Activated B cell treated with CpG ODN at 0.5 μM for 24 hours (primary cell): ENCODE measurements at places on chromosomes 6 and 20.

DNA sequence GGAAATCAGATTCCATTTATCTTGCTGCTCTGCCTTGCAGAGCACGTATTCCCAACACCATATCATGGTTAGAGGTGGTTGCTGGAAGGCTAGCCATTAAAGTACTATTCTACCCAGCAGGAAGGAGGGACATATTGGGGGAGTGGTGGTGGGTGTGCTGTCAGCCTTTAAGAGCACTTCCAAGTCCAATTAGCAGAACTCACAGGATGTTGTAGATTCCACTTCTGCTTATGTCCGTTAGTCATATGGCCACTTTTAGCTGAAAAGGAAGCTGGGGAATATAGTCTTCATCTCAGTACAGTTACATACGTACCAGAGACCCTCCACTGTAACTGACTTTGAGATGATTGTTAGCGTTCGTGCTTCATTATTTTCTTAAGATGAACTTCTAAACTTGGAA is 94.4 kb downstream of the SAMD3 start:
- no peak for DNase-seq

DNA sequence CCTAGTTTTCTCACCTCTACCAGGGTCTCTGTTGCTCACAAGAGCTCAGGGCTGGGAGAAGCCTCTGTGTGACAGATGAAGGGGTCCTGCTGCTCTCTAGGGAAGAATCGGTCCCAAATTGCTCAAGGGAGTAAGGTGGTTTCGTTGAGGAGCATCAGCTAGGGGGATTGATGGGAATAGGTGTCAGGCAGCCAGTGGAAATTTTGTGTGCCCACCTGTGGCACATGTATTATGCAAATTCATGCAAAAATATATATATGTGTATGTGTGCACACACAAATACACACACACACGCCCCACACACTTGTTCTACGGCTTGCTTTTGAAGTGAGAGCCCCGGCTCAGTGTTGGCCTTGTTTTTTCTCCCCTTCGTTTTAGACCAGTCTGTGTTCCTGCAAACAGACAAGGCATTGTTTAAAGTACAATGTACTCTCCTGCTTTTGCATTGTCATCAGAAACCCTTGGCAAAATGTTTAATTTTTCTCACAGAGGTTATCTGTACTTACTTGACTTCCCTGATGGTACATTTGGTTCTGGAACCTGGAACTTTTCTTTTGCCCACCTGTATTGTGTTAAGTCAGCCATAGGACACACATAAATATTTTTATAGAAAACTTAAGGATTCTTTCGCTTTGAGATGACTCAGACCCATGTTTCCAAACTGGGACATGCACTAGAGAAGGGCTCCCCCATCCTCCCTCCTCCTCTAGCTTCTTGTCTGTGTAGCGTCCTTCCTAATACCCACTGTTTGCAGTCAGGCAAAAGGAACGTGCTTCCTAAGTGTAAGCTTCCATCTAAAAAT is 26.7 kb downstream of the FOXO3 start:
- no peak for DNase-seq

GRCh38 chr6:87702589-87702945 is 534 bp upstream of the AKIRIN2 start:
- no peak for DNase-seq

- no peak for DNase-seq
Observed at GRCh38 chr6:111623046-111623718, 17.5 kb upstream of the TRAF3IP2 start.

DNA sequence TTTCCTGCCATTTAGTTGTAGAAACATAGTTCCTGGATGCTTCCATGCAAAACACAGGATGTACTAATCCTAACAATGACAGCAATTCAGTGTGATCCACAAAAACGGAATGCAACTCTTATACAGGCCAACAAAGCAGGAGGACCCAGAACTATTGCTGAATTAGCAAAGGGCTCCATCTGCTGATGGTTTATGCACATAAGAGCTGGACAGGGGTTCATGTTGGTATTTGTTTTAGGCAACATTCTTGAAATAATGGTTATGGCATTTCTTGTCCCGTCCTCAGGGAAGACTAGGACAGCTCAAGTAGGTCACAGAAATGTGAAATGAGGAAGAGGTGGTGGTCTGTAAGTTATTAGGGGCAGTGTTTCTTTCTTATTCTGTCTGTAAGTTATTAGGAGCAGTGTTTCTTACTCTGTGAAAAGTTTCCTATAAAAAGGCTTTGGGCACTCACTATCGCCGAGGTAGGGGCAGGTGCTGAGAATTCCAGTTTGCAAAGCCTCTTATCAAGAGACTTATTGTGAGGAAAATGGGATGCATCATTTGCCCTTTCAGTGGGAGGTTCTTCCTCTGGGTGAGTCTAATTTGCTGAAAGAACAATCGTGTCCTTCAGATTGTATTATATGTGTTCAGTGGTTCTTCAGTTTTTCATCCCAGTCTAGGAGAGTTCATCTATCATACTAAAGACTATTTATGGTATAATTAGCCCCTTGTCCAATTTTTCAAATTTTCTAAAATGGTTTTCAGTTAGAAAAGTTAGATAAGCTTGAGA is 171.1 kb downstream of the MCHR2 start:
- no peak for DNase-seq

DNA sequence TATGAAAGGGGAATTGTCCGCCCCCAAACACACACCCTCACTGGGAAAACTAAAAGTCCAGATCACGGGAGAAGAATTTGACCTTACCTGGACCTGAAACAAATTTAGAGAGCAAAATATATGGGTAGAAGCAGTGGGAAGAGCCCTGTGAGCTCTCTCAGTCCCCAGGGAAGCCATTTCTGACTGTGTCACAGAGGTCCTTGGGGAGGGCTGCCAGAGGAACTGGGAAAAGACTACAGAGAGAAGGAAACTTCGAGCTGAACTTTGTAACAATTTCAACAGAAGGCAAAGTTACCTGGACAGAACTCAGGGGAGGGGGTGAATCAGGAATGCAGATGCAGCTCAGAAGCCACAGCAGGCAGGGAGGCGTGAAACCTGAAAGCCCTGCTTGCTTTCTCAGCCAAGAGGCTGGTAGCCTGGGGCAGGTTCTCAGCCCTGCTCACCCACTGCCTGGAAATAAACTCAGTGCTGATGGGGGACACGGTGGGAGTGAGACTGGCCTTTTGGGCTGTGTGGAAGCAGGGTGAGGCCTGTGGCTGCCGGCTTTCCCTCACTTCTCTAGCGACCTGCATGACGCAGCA is 163.8 kb downstream of the TMEM200A start:
- DNase-seq, result no peak

- DNase-seq, result no peak
Observed at GRCh38 chr20:48673507-48673906, 154.3 kb downstream of the PREX1 start.

DNA sequence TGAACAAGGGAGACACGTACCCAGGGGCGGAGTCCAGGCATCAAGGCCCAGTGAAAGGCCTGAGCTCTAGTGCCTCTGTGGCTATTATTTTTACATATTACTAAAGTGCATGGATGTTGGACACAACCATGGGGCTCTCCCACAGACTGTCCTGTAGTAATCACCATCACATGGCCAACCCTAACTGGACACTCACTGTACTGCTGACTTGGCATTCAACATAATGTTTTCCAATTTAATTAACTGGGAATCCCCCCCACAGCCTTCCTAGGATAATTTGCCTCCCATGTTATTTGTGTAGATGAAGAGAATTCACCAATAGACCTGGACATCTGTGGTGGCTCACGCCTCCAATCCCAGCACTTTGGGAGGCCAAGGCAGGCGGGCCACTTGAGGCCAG is 34.5 kb downstream of the ARFGEF2 start:
- no peak for DNase-seq

- no peak for DNase-seq
Observed at GRCh38 chr6:112015725-112016124, 38.2 kb upstream of the CCN6 start.

DNA sequence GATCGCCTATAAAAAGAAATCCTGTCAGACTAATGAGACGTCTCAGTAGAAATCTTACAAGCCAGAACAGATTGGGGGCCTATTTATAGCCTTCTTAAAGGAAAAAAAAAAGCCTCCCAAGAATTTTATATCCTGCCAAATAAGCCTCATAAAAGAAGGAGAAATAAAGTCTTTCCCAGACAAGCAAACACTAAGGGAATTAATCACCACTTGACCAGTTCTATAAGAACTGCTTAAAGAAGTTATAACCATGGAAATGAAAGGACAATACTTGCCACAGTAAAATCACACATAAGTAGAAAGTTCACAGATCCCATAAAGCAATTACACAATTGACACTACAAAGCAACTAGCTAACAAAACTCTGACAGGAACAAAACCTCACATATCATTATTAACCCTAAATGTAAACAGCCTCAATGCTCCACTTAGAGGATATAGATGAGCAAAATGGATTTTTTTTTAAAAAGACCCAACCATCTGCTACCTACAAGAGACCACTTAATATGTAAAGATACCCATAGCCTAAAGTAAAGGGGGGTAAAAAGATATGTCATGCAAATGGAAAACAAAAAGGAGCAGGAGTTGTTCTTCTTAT is 13.4 kb downstream of the SLC22A16 start:
- DNase-seq, result no peak
